Smooth muscle cell of the brain vasculature (primary cell): ENCODE measurements at places on chromosomes 5 and 9.

DNA sequence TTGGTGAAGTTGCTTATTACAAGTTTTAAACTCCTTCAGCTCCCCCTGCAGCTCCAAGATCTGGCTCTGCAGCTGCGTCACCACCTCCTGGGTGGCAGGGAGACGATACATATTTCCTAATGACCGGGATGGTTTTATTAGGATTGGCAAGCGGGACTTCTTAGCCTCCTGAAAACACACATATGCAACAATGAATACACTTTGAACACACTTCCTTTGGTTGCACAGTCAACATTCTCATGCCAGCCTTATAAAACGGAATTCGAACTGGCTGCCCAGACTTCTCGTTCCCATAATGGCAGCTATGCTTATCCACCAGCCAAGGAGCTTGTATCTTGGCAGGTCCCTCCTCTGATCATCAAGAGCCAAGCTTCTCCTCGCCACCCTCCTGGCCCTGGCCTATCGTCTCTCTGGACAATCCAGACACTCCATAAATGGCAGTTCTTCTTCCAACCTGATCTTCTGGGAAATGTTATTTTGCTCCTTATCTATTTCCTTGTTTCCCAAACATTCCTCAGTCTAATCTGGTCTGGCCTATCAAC, 131.9 kb downstream of the CDK5RAP2 start:
- no peak for DNase-seq

DNA sequence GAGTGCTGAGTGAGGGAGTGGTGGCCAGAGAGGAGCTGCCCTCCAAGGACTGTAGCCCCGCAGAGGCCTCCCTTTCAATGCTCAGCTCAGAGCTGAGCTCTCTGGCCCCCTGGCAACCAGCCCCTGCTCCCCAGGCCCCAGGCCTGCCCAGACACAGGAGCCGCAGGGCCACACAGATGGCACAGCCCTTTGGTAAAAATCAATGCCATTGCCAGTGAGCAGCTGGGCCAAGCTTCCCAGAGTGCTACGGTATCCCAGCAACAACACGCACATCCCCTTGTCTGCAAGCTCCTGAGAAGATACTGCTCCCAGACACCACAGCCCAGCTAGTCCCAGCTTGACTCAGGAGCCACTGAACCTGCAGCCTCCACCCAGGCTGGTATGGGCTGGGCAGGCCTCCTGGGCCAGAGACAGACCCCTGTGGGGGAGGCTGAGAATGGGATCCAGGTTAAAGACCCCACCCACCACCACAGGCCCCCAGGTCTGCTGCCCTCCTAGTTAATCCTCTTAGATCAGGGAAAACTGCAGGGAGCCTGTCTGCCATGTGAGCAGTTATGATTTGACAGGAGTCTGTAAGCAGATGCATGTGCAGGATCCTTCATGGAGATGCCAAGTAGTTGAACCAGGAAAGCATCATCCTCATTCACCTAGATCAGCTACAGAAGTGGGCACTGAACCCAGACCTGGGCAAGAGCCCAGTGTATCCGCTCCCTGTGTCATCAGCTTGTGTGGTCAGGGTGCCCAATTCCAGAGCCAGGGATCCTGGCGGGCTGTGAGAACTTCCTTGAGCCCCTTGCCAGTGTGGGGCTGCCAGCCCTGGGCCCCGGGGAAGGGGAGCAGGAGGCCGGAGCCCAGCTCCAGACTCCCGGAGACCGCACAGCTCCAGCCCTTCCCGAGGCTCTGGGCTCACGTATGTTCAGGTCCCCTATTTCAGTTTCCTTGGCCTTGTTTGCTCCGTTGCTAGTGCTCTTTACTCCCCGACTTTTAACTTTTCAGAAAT, 26.7 kb upstream of the ADAMTS2 start:
- DNase-seq, result no peak

DNA sequence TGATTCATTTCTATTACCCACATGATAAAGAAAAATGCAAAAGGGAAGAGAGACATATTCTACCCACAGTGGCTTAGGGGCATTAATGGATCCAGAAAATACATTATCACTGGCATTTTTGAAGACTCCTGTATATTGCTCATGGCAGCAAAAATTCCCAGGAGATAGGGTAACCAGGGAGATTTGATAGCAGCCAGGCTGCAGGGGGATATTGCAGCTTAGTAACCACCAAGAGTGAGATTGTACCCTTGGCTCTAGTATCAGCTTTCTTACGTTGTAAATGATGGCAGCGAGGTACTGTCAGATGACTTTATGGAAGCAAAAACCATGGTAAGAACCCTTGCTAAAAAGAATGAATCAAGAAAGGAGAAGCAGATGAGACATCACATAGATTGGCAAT, 19.8 kb upstream of the ALDH1A1 start:
- DNase-seq, result no peak

DNA sequence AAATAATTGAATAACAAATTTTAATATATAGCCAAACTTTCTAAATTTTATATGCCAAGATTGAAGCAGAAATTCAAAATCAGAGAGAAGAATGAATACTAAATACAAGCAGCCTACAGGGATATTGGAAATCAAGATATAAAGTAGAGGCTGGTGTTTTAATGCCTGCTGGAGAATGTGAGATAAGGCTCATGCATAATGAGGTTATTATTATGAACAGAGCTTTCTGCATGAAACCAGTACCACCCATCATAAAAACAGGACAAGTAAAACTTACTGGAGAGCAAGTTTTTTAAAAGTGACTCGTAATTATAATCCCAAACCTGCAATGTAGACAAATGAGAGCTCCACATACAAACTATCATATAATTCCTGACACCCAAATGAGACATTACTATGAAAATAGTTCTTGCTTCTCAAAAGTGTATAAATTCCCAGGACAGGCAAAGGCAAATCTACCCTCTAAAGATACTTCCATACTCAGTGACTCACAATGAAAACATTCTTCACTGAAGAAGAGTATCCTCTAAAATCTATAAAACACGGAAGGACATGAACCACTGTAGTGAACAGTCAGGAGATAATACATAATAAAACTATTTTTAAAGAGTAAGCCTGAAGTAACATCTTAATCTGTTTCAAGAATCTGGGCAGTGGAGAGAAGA, 532.0 kb upstream of the GRAMD2B start:
- DNase-seq, result no peak

DNA sequence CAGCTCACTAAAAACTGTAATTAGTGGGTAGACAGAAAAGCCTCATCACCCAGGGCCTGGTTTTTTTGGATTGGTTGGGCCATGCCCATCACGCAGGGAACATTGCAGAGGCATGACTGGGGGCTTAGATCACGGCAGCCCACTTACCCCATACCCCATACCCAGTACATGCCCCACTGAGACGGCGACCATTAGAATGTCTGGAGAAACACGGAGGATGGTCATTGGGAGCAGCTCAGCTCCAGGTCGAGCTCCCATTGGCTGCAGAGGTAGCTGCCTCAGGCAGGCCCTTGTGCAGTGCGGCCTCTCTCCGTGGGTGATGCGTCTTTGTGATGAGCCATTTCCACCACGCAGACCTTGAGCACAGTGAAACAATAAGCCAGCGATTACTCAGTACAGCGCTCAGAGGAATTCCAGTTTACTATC, 204.0 kb downstream of the GADD45G start:
- DNase-seq, result no peak

- no peak for DNase-seq
Observed at GRCh38 chr5:59126016-59126707, 543.3 kb downstream of the RAB3C start.

- DNase-seq, result no peak
Observed at GRCh38 chr9:72538921-72539702, 17.7 kb downstream of the TMC1 start.

DNA sequence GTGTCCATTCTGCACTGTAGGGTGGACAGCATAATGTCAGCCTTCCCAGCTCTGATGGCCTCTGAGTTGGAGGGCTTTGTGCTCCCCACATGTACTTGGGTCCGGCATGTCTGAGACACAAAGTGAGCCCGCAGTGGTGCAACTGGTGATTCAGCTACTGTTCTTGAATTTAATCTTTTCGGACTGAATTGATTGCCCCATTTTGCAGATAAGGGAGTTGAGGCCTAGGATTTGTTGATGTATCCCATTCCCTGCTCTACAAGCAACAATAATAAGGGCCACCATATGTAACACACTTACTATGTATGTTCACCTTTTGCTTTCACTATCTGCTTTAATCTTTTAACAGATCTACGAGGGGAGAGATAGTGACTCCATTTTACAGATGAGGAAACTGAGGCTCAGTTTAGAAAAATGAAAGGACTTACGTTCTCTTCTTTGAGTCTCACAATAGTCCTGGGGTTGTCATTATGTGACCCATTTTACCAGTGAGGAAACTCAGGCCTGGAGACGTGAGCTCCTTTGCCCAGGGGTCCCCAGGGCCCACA, 4.5 kb downstream of the GSN start:
- DNase-seq, result no peak

GRCh38 chr5:23996525-23996924, 489.1 kb downstream of the PRDM9 start:
- DNase-seq, result no peak

DNA sequence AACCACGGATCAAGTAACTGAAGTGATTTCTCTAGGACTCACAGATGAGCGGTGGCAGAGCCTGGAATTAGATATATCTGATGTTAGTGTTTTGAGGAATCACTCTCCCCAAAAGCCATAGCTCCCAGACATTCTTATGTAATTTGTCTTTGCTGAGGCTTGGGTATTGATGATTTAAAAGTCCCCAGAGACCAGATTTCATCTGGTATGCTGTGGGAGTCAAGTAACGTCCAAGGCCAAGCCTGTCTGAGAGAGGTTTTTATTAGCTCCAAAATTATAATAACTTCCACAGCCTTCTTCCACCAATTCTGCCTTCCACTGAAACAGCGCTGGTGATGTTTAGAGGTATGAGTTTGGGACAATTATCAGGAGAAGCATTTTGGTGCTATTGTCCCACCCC, 21.3 kb upstream of the KCNIP1 start:
- DNase-seq, result no peak

DNA sequence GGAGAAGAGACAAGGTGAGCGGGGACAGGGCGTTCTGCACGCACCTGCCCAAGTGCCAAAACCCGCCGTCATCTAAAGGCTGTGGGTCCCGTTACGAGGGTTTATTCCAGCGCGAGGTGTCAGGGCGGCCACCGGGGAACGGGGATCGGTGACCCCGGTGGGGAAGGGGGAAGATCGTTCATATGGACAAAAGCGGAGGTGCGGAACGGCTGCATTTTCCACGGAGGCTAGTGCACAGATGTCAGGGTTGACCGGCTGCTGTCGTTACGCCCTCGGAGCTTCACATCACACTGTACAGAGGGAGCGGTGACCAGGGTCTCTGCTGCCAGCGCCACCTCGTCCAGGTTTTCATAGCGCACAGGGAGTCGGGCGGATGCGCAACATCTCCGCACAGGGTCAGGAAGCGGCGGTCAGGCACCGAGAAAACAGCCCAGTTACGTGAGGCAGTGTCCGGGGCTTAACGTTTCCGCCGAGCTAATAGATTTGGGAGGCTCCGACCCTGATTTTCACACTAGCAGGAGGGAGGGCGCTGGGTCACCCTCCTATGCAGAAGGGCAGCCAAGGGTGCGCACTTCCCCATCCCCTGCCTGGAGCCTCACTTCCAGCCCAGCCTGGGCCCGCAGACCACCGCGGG, 13.5 kb downstream of the BTNL9 start:
- no peak for DNase-seq

DNA sequence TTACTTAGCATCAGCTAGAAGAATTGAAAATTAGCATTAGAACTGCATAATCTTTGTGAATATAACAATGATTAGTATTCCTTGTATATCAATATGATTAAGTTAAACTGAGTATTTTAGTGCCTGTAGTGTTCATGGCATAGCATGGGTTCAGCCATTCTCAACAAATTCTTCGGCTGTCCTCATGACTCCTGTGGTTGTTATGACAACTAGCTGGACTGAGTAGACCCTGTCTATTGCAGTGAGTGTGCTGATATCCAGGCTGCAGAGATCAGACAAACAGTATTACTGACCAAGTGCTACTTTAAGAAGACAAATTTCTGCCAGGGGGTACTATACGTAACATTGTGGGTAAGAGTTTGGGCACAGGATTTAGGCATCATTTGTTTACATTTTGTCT, 125.9 kb downstream of the NUDT12 start:
- no peak for DNase-seq

DNA sequence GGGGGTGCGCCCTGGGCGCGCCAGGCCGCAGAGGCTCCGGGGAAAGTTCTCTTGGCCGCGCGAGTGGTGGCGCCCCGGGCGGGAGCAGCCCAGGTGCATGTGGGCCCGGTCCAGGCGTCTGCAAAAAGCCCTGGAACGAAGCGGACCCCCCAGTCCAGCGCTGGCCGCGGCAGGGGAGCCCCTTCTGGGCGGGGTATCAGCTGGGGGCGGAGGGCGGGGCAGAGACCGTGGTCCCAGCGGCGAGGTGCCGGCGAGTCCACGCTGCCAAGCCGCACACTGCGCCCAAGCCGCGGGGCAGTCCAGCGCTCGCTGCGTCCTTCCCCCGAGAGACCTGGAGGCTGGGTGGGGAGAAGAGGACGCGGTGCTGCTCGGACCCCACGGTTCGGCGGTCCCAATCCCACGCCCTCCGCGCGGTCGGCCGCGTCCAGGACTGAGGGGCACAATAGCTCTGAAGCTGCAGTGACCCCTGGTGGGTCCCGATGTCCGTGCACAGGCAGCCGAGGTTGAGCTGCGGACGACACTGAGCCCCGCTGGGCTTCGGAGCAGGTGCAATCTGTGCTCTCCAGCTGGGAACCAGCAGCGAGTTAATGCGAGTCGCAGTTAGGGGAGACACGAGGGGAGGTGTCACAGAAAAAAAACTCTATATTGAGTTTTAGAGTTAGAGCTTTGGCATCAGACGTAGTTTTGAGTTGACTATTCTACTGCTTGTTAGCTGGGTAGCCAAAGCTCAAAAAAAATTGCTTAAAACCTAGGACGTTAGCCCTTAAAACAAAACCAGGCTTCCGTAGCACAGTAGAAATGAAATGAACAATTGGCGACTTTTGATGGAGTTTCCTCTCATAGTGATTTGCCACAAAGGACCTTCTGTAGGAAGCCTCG, 1.1 kb upstream of the EPB41L4A start:
- peak; percentile 12 for DNase-seq

DNA sequence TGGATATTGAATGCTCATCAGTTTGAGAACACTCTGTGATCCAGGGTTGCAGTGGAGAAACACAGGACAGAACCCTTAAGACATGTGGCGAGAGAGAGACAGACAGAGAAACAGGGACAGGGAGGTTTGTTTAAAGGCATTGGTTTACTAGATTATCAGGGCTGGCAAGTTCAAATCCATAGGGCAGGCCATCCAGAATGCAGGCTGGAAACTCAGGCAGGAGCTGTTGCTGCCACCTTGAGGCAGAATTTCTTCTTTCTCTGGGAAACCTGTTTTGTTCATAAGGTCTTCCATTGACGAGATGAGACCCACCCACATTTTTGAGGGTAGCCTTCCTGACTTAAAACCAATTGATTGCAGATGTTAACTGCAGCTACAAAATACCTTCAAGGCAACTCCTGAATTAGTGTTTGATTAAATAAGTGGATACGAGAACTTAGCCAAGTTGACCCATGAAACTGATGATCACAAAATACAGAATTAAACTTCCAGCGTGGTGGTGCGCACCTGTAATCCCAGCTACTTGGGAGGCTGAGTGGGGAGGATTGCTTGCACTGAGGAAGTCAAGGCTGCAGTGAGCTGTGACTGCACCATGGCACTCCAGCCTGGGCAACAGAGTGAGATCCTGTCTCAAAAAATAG, 55.9 kb downstream of the NSUN2 start:
- peak; percentile 7 for DNase-seq

- peak; percentile 10 for DNase-seq
Observed at GRCh38 chr9:14846871-14847311, 63.3 kb downstream of the FREM1 start.

GRCh38 chr5:169416583-169417196, 115.8 kb upstream of the SLIT3 start:
- DNase-seq, result peak; percentile 41
